ENCODE measurements at places on chromosomes 3 and 15.

DNA sequence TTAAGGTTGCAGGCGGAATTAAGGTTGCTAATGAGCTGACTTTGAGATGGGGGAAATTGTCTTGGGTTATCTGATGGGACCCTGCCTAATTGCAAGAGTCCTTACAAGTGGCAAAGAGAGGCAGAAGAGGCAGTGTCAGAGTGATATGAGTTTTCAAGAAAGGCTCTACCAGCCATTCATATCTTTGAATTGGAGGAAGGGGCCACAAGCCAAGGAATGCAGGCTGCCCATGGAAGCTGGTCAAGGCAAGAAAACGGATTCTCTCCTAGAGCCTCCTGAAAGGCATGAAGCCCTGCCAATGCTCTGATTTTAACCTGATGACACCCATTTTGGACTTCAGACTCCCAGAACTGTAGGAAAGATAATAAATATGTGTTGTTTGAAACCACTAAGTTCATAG, 20.6 kb upstream of the SMAD6 start:
- DNase-seq, result no peak

DNA sequence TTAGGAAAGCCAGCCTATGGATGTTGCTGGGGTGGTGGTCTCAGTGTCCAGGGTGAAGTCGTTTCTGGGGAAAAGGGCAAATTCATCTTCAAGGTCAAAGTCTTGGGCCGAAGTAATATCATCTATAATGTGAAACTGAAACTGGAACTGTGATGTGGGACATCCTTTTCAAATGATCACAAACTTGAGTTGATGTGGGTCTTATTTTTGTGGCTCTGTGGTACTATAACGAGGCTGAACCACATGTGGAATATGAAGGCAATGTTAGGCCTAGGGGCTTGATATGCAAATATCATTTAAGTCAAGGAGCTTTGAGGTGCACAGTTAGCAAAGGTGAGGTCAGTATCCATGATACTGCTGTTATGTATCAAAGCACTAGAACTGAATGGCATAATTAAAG, 1.5 kb upstream of the CD200R1L start:
- no peak for DNase-seq

DNA sequence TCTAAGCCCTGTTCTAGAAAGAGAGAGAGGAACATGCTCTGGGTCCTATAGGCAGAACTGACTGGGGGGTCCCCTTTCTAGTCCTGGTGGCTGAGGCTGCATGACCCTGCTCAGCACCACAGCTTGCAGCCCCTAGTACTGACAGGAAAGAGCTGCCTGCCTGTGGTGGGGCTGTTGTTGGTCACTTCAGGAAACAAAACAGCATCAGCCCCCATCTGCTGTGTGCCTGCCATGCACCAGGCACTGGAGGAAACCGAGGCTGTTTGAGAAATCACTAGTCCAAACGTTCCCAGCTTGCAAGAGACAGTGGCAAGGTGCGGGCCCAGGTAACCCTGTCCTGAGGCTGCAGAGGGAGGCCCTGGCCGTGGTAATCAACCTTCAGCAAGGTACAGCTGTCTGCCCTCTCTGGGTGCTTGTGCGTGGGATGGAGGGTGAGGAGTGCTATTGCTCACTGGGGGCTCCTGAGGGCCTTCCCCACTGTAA, 90.6 kb downstream of the IQSEC1 start:
- no peak for DNase-seq

- DNase-seq, result no peak
These were observed 41.4 kb downstream of the DNASE1L3 start for GRCh38 chr3:58169371-58169770.
